ENCODE measurements at places on chromosomes 2 and 18. TPM values are rescaled to one million over a fixed set of nuclear protein-coding genes. Genes with fewer than 3 reads are reported as not detected.

The SLC9A2 gene
- not detected for total RNA-seq

The NTSR2 gene
- not detected for total RNA-seq

The LYG1 gene
- total RNA-seq, result 2.0 TPM

The ADGRF3 gene
- 1.8 TPM for total RNA-seq

The DYNAP gene
- not detected for total RNA-seq

The ZAP70 gene
- total RNA-seq, result 431 TPM

GRCh38 chr18:79123948-79124347 is 54.8 kb downstream of the ATP9B start:
- DNase-seq, result no peak

DNA sequence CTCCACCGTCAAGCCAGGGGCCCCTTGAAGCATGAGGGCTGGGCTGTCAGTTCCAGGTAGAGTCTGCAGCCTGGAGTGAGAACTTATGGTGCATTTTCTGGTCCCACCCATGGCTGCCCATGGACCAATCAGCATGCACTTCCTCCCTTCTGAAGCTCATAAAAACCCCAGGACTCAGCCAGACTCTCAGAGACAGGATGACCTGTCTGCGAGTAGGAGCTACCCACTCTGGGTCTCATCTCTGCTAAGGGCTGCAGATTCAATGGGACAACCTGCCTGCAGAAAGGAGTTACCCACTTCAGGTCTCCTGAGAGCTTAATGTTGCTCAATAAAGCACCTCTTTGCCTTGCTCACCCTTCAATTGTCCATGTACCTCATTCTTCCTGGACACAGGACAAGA is 9.4 kb upstream of the DUSP19 start:
- no peak for DNase-seq

- no peak for DNase-seq
Observed at GRCh38 chr2:72745679-72746368, 80.0 kb downstream of the EXOC6B start.

GRCh38 chr2:150280231-150280630 is 207.2 kb downstream of the RND3 start:
- no peak for DNase-seq

DNA sequence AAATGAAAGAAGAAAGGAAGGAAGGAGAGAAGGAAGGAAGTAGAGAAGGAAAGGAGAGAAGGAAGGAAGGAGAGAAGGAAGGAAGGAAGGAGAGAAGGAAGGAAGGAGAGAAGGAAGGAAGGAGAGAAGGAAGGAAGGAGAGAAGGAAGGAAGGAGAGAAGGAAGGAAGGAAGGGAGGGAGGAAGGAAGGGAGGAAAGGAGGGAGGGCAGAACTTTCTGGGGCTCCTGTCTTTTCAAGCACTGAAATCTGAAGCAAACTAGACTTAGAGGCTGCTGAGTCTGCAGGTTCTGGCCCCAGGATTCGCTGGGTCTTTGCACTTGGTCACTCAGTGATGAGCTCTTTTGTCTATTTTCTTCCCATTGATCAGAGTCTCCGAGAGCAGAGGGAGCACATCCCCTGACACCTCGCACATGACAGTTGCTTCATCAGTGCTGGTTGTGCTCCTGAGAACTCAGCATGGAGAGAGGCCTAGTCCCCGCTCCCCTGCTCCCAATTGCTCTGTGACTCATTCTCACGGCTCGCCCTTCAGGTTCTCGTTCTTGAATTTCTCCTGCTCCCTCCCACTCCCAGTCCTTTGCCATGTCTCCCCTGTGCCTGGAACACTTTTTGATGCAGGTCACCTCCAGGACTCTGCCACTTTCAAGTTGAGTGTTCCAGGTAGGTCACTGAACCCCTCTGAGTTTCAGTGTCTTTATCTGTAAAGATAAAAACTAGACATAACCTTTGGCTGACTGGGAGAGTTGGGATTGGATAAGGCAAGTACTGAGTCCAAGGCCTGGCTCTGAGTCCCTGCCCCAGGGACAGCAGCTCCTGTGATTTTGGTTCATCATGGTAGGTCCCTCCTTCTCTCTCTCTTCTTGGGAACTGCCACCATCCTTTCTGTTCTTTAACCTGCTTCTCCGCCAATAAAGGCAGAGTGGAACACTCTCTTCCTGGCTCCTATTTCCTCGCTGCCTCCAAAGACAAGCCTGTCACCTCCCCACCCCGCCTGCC is 55.2 kb downstream of the TNP1 start:
- DNase-seq, result no peak

DNA sequence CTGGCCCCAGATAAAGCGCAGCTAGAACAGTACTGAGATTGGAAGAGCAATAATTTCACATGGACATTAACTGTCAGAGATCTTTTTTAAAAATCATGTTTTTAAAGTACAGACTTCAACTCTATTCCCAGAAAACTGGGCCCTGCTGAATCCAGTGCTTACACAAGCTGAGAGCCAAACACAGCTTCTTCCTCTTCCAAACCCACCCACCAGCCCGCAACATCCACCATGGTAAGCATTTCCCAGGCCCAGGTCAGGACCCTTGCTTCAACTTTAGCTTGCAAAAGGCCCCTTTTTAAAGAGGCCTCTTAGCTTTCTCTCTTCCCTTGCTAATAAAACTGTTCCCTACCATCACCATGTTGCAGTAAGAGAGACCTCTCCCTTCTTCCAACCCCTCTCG is 2.1 kb downstream of the AAK1 start:
- no peak for DNase-seq

DNA sequence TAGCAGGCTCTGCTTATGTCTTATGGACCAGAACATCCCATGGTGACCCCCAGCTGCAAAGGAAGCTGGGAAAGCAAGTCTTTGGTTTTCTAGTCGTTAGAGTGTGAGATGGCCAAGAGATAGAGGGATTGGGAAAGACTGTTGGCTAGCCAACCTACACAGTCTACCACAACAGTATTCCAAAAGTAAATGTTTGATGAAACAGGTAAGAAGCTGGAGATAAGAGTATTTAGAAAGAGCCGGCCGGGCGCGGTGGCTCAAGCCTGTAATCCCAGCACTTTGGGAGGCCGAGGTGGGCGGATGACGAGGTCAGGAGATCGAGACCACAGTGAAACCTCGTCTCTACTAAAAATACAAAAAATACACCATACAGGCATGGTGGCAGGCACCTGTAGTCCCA is 124.4 kb downstream of the GALNT1 start:
- DNase-seq, result no peak

DNA sequence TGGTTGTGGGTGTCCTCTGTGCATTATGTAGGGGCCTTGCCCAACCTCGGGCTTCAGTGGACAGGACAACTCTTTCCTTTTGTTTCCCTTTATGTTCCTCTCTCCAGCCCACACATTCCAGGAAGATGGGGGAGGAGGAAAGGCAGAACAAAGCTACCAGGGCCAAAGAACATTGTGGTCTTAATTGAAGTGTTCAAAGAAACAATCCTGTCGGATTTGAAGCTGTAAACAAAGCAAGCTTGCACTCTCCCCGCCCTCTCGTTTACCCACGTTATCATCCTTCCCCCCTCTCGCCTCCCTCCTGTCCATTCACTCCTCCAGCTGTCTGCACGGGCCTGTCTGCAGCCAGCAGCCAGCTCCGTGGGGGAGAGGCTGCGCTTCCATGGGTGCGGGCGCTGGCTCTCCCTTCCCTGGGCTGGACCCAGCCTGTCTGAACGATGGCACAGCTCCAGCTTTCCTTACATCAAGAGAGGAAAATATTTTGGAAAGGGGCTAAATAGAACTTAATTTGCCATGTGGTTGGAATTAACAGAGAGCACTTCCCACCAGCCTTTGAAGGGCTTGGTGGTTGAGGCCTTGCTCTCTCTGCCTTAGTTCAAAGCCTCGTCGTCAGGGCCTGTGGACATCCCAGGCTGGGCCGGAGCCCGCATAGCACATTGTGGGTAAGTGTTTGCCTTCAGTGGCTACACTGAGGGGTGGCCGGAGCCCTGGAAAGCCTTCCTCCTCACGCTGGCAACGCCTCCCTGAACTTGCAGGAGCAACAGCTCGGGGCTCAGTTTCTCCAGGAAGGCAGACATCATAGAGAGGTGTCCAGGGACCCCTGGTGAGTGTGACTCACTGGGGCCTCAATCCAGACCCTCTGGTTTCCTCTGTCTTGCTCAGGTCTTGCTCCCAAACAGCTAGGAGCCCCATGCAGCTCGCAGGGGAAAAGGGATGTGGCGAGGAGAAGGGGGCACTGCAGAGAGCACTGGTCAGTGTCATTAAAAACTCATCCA is 60.6 kb upstream of the HS6ST1 start:
- no peak for DNase-seq

- no peak for DNase-seq
Observed at GRCh38 chr2:235230821-235231601, 262.8 kb upstream of the AGAP1 start.

DNA sequence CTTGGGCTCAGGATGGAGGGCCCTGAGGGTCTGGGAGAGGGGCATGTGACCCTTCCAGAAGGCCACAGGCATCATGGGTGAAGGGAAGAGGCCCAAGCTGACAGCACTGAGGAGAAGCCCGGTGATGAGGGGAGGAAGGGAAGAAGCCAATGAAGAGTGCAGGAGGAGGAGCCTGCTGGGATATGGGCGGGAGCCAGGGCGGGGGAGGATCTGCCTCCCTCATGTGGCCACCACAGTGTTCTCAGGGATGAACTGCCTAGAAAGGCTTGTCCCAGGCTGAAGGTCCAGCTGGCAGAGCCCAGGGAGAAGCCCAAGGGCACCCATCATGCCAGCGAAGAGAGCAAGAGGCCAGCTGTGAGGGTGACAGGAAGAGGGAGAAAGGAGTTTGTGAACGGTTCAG is 24.6 kb upstream of the PLB1 start:
- no peak for DNase-seq

DNA sequence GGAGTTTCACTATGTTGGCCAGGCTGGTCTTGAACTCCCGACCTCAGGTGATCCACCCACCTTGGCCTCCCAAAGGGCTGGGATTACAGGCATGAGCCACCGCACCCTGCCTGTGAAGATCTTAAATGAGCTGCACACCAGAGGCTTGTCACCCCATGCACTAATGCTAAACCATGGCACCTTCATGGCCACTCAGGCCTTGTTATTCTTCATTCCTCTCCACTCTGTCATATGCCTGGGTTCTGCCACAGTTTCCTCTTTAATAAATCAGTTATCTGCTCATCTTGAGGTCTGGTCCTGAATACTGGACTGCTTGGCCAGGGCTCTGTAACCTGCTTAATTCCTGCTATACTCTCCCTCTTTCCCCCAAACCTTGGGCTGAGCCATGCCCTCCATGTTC is 303.9 kb upstream of the FBXO11 start:
- DNase-seq, result no peak

DNA sequence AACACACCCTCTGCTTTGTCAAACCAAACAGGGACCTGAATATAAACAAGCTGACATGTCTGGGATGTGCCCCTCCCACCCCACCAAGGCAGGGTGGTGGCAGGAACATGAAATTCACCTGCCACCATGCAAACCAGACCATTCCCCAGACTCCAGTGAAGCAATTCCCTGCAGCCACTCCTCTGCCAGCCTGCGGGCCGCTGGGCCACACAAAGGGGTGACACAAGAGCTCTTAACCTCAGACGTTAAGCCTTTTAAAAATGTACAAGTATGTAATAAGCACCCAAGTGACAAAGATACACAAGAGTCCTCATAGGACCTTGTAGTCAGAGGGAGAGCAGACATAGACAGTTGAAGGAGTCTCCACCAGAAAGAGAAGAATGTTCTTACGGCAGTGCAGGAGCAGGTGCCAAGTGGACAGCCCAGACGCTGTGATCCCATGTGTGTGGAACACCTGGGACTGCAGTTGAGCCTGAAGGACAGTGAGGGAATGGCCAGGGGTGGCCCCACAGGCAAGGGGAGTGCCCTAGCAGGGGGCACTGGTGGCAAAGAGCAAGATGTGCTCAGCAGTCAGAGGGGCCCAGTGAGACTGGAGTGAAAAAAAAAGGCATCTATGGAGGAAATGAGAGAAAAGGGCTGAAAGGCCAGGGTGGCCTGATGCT is 36.9 kb downstream of the CRACDL start:
- DNase-seq, result no peak

DNA sequence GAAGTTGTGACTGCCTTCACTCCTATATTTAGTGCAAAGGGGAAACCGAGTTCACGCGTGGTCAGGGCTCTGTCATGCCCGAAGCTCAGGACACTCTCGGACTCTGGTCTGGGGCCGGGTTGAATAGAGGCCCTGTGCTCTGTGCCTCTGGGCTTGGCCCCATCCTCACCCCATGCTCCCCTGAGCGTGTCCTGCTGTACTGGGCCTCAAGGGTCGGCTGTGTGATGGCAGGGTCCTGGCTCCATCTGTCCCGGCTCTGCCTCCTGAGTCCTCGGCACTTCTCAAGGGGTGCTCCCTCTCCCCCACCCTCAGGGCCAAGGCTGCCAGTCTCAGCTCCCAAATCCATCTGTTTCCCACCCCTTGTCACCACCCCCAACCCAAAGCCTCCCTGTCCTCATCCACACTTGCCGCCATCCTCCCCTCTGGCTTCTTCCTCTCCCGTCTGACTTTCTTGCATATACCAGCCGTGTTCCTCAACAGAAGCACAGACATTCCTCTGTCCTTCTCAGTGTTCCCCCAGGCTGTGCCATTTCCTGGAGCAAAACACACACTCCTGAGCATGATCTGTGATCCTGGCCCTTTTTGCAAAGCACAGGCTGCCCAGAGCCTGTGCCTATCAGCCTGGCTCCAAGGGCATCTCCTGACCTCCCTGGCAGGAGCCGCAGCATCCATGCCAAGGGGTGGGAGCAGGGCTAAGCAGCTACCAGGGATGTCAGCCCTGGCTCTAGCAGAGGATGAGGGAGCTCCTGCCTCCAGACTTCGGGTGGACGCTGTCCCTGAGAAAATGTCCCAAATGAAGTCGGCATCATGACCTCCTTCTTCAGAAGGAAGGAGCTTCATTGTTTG is 64.2 kb upstream of the OTOS start:
- no peak for DNase-seq

Measured in CD4-positive, CD25-positive, alpha-beta regulatory T cell (primary cell).